DMS53 (cell line): ENCODE measurements at places on chromosomes 16 and 17.

- no peak for DNase-seq
Observed at GRCh38 chr16:59259950-59260319, 525.8 kb upstream of the GOT2 start.

GRCh38 chr17:65049085-65049756, 7.3 kb downstream of the GNA13 start:
- no peak for DNase-seq

DNA sequence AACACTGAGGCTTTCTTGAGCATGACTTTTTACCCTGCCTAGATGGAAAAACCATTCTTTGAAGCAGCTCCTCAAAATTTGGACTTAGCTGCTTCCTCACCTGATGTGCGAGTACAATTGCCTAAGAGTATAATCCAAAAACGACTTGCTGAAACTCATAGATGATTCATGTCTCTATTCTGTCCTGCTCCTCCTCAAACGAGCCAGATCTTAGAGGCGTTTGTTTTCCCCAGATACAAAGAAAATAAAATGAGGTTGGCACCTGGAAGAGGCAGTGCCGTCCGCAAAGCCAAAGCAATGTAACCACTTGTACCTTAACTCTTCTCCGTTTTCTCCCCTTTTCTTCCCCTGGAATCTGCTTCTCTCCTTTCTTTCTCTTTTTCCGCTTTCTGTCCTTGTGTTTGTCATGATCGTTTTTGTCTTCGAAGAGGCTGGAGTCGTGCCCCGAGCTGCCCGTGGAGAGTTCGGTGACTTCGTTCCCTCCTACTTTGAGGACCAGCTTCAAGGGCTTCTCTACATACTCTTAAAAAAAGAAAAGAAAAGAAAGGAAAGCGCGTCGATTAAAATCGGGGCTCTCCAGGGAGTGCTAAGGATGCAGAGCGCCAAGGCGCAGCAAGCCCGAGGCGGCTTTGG, 895 bp downstream of the BRD7 start:
- DNase-seq = no peak

- peak; percentile 42 for DNase-seq
Observed at GRCh38 chr16:30570636-30571444, 674 bp downstream of the ZNF688 start.

DNA sequence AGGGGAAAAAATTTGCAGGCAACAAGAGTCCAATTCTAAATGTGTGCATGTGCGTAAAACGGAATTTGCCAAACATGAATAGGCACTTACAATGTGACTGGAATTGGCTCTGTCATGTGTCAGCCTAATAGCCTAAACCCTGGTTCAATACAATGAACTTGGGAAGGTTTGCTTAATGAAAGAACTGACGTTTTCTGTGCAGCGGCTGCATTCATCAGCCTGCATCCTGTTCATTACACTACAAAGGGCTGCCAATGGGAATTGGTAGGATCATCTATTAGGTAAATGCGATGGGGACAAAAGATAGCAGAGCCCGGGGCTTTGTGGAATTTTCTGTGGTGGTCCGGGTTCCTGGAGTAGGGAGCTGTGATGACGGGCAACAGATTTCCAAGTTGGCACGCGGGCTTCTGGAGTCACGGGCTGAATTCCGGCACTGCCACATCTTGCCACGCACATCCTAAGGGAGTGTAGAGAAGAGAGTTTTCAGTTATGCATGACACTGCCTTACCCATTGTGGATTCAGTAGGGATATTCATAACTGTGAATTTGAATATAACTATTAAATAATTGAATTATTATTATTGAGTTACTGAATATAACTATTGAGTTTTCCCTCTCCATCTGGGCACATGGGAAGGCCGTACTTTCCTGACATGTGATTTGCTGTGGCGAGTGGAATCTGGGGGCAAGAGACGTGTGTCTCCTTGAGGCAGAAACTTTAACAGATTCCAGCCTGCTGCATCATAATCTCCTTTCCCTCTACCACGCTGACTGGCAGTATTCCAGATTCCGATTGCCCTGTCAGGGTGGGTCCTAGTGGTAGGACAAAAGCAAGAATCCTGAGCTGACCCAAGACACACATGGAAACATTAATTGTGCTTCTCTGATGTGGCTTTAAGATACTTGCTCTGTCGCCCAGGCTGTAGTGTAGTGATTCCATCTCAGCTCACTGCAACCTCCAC, 565.6 kb downstream of the WWOX start:
- DNase-seq = no peak

GRCh38 chr16:18984435-18985005, 786 bp downstream of the TMC7 start:
- no peak for DNase-seq

DNA sequence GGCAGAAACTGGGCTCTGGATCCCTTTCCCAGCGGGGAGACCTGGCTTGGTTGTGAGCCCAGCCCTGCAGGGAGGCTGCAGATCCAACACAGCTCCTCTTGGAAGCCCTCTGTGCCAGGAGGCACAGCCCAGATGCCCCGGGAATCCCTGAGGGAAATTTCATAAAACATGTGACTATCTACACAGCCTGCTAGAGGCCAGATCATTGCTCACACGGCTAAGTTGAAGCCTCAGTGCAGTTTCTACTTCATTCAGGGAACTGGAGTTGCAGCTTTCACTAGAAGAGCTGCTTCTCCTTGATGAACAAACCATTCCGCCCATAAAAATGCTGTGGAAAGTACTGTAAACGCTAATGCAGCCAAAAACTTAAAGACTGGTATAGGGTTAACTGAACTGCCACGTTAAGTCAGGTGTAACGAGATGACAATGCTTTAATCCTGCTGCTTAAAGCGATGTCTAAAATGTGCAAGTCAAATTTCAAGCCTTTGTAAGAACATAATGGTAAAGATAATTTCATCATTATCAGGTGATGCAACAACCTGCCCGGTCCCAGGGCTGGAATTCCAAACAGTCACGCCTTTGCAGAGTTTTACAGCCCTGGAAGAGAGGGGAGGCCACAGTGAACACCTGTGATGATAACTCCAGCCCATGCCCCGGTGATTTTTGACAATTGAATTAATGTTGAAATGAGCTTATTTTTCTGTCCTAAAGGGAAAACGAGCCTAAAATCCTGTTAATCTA, 172.5 kb downstream of the ZFHX3 start:
- DNase-seq = no peak

DNA sequence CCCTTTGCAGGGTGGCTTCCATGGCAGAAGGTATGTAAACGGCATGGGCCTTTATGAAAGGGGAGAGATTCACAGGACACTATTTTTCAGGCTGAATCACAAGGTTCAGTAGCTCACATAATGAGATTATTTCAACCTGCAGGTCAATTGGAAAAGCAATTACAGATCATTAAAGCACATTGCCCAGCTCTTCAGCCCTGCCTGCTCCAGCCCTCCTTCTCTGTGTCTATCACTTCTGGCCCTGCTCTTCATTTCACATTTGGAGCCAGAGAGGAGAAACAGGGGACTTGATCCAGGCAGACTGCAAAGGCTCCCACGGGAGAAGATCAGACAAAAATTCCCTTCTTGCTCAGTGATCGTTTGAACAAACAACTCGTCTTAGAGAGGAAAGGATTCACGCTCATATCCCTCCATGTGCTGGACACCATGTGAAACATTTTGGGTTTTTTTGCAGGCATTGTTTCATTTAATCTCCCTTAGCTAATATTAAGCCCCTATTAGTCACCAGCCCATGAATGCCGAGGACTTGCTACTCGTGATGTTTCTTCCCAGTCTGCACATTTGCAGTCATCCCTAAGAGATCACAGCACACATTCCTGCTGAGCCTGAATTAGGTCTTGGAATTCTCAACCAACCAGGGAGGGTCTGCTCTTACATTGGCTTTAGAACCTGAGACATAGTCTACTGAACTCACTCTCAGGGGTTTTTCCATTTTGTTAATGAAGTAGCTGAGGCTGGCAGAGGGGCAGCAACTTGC, 443.9 kb upstream of the CCL2 start:
- DNase-seq = no peak

DNA sequence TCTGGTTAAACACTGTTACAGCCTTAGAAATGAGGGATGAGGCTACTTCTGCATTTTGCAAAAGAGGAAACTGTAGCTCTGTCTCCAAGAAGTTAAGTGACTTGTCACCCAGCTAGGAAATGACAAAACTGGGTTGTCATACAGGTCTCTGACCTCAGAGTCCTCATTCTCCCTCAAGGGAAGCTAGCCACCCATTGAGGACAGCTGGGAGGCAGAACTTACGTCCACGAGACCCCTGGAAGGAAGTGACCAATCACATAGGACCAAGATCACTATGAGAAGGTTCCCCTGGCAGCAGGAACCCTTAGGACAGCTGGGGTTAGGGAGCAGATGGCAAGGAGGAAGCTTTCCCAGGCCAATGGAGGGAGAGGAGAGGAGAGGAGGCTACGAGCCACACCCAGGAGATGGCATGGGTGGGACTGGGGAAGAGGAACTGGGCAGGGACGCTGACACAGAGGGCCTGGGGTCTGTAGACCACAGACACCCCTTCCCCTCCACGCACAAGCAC, 11.2 kb downstream of the METTL22 start:
- no peak for DNase-seq

- peak; percentile 68 for DNase-seq
Observed at GRCh38 chr16:84511831-84512230, 7.4 kb upstream of the MEAK7 start.

- DNase-seq = no peak
Observed at GRCh38 chr17:37392024-37392590, 14.5 kb downstream of the ACACA start.

DNA sequence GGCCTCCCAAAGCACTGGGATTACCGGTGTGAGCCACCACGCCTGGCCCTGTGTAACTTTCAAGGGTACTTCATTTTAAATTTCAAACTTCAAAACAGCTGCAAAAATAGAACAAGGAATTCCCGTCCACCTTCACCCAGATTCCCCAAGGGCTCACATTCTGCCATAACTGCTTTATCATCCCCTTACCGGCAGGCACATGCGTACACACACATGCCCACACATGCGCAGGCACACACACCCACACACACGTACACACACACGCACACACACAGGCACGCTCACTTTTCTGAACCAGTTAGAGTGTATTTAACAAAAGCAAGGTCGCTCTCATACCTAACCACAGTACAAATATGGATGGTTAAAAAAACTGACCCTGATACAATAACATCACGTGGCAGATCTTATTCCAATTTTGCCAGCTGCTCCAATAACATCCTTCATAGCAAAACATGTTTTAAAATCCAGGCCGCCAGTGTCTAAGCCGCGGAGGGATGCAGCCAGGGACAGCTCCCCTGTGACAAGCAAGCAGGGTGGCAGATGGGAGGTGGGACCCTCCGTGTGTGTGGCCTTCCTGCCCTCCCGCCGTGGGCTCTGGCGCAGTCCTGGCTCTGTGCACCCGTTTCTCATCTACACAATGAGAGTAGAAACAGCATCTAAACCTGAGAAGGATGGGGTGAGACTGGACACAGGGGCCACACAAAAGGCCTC, 23.1 kb downstream of the PDIA2 start:
- DNase-seq = no peak

DNA sequence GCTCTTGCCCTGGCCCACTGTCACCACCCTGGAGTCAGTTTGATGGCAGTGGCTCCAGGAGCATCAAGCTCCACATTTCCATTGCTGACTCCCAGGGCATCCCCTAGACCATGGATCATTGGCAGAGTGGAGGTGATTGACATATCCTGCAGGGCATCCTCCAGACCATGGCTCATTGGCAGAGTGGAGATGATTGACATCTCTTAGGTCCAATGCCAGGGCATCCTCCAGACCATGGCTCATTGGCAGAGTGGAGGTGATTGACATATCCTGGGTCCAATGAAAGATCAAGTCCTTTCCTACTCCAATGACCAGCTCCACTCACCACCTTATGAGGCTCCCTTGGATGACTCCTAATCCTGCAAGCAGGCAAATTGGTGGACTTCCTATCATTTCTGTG, 174.3 kb upstream of the NLRP1 start:
- peak; percentile 32 for DNase-seq

- DNase-seq = peak; percentile 84
Observed at GRCh38 chr17:47980541-47980940, 9.6 kb downstream of the CDK5RAP3 start.

DNA sequence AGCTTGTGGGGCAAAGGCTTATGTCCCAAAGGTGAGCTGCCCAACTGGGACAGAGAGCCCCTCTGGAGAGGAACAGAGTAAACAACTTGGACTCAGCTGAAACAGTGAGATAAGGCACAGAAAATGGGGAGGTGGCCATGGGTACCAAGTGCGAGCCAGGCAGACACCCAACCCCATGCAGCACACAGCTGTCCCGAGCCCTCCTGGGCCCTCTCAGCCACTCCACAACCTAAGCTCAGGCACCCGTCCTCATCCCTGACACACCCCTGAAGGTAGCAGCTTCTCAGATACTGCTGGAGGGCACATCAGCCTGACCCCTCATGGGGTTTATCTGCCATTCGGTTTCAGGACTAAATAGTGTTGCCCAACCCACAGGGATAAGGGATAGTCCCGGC, 4.8 kb upstream of the GFOD2 start:
- DNase-seq = no peak

GRCh38 chr17:72390675-72391508, 270.1 kb downstream of the SOX9 start:
- no peak for DNase-seq

DNA sequence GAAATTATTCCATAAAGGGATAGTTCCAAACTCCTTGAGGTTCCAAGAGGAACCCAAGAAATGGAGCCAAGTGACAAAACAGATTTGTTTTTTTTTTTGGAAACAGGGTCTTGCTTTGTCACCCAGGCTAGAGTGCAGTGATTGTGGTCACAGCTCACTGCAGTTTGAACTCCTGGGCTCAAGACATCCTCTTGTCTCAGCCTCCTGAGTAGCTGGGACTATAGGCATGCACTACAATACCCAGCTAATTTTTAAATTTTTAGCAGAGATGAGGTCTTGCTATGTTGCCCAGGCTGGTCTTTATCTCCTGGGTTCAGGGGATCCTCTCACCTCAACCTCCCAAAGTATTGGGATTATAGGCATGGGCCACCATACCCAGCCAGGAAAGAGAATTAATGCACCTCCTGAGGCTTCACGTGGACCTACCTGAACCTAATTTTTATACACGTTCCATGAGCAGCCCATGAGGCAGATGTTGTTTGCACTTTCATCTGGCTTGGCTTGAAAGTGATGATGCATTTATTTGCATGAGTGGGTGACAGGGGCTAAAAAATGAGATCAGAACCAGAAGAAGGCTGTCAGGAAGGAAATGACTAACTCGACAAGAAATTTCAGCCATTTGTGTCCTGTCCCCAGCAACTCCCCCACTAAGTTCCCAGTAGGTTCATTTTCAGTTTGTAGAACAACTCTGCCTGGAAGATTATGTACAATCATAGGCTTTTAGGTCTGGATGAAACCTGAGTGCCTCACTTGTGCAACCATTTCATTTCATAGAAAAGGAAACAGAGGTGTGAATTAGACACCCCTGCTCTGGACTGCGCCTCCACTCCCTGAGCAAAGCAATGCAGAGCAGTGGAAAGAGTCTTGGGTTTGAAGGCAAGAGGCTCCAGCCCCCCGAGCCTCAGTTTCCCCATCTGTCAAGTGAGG, 10.3 kb upstream of the IRF8 start:
- DNase-seq = no peak

- DNase-seq = no peak
Observed at GRCh38 chr16:79909571-79909970, 309.0 kb upstream of the MAF start.

- peak; percentile 80 for DNase-seq
Observed at GRCh38 chr17:58665946-58666857, 25.6 kb downstream of the TEX14 start.

- DNase-seq = no peak
Observed at GRCh38 chr17:14330492-14330962, 29.6 kb downstream of the HS3ST3B1 start.
